ENCODE measurements at places on chromosomes 12 and 14.

DNA sequence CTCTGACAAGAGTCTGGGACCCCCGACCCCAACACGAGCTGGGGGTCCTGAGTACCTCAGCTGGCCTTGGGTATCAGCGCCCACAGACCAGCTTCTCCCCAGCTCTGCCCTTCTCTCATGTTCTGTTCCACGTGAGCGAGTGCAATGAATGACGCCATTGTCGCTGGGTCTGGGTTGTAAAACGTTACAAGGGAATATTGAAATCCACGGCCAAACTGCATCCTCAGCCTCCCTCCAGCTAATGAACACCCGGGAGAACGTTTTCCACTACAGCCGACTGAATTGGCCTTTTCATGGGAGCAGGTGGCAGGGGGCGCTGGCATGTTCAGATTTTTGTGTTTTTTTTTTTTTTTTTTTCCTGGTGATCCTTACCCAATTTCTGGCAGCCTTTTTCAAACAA lies 34.7 kb downstream of the TBX5 start:
- DNase-seq = no peak

- DNase-seq = no peak
These were observed 123.2 kb upstream of the MAX start for GRCh38 chr14:65225299-65226159.

GRCh38 chr14:69357544-69358200 lies 40.4 kb downstream of the ERH start:
- no peak for DNase-seq

DNA sequence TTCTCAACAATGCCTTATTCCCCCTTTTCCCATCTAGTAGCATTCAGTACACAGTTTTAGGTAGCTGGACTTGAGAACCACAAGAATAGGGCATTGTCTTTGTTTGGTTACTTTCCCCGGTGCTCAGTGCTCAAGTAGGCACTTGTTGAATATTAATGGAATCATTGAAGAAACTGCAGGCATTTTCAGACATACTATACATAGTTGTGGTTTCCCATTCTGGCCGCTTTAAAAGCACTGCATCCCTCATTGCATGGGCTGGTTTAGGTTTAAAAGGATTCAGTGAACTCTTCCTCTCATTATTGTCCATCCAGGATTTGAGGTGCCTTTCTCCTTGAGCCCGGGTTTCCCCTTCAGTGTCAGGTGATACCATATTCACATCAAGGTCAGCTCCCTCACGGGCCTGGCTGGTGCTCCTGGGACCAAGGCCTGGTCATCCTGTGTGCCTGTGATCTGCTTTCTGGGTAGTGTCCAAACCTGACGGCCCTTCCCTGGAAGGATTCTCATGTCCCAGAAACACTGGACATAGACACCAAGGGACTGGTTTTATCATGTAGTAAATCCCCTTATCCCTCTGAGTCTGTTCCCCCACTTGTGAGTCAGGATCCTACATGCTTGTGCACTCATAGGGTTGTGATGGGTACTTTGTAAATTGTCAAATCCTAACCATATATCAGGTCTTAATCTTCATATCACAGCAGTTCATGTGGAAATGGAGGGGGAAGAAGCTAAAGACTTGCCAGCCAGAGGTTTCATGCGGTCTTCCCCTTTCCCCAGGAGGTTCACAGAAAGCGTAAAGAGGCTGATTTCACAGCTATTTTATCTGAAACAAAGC lies 7.4 kb downstream of the TCP11L2 start:
- no peak for DNase-seq

Data from CD8-positive, alpha-beta T cell (primary cell).